Fibroblast of the conjunctiva (primary cell): ENCODE measurements at places on chromosomes 13 and 19.

DNA sequence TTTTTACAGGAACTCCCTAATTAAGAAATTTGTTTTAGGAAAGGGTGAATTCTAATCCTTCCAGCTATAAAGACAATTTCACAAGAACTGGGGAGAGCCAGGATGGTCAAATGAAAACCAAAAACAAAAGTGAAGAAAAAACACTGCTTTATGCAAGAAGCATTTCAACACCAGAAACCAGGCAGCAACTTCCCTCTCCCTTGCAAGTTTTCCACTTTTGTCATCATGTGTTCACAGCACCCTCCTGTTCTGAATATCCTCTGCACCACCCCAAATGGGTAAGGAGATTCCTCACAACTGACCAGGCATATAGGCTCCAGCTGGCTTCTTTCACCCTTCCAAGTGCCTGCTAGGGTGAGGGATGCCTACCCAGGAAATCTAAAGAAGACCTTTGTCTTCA lies 328.1 kb downstream of the TBC1D4 start:
- DNase-seq: peak; percentile 14

DNA sequence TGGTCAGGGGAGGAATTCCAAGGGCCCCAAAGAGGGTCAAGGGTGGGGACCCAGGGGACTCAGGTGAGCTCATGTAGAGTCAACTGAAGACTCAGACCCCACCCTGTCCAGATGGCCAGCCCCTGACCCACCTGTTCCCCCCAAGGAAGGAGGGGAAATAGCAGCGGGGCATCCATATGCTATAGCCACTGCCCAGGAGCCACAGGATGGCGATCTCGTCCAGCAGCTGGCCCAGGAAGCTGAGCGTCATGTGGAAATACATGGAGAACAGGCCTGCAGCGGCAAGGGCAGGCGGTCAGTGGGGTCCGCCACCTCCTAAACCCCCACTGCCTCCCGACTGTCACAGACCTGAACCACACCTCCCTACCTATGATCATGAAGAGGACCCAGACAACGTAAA lies 21.4 kb downstream of the ACER1 start:
- no peak for DNase-seq

DNA sequence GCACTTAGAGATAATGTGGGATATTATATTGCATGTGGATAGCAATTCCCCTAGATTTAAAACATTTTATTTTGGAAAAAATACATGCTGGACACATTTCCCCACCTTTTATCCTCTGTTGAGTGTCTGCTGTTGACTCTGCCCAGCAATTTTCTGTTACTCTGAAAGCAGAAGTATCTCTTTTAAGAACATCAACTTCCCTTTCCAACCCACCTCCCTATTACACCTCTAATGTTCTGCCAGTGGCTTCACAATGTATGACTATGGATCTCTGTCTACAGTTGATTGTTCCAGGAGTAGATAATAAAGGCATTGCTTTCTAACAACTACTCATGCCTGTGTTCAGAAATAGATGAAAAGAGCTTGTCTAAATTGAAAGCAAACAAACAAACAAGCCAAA lies 754.8 kb upstream of the SLITRK6 start:
- DNase-seq: no peak

GRCh38 chr19:17205237-17206140 lies 9.7 kb upstream of the USE1 start:
- peak; percentile 39 for DNase-seq

DNA sequence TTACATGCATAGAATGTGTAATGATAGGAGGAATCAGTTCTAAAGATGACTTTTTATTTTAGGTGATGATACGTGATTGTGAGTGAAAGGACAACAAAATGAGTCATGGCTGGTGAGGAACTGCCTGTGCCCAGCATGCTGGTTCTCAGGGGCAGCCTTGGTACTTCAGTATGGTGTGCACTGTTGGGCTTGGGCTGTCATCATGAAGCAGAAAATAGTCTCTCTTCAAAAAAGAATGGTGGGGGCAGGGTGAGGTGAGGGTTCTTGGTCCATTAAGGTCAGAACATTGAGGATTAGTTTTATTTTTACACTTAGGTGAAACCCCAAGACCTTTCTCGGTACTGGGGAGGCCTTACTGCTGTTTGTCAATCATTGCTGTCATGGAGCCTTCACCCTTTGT lies 309.5 kb downstream of the MTUS2 start:
- DNase-seq: no peak

- DNase-seq: no peak
Measured at GRCh38 chr13:44617648-44618047, 41.5 kb upstream of the TSC22D1 start.
